ENCODE measurements at places on chromosomes 12 and 14.

DNA sequence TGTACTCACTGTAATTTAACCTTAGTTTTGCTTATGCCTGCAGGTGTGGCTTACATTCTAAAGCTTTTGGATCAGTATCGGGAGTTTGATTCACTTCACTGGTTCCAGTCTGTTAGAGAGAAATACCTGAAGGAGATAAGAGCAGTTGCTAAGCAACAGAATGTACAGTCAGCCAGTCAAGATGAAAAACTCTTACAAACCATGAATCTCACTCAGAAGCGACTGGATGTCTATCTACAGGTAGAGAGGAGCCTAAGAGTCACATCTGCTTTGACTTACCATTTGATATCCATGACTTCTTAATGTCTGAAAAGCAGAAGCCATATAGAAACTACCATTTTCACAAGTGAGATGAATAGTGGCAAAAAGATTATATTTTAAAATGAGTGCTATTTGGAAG lies 56.5 kb downstream of the WASHC4 start:
- peak; percentile 5 for DNase-seq

- no peak for DNase-seq
Measured at GRCh38 chr12:26188641-26189040, 6.7 kb upstream of the SSPN start.

DNA sequence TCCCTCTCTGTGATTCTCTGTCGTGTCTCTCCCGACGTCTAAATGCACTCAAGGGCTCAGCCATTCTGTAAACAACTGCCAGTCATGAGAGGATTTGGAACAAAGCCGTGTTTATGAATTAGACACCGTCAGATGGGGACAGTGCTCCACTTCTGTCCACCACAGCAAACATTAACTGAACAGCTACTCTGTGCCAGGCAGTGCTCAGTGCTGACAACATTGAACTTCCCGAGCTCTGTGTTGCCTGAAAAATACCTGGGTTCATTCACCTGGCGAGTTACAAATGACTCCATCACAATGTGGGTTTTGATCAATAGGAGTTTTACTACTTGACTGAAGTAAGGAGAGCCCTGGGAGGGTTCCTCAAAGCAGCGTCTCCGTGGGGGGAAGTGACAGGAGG lies 139.3 kb downstream of the GLT1D1 start:
- no peak for DNase-seq

- DNase-seq = no peak
Measured at GRCh38 chr12:131217024-131217586, 263.4 kb downstream of the ADGRD1 start.

- no peak for DNase-seq
Measured at GRCh38 chr12:3157581-3158323, 80.6 kb downstream of the TSPAN9 start.

GRCh38 chr14:49139593-49139992 lies 446.6 kb downstream of the RPS29 start:
- DNase-seq = no peak

GRCh38 chr14:103517721-103518421 lies 4.8 kb downstream of the CKB start:
- DNase-seq = no peak

DNA sequence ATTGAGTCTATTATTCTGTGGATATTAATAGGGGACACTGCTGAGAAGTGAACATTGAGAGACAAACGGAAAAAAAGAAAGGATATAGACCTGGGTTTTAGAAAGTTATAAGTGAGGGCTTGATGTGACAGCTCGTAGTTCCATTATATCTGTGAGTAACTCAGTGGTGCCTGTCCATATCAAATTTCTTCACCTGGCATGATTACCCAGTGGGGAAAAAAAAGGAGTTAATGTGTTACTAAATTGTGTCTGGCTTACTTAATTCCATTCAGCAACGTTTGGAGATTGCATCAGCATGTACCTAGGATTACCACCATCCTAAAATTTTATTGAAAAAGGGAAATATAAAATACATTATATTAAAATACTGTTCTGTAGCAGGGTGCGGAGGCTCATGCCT lies 1249.9 kb downstream of the SLC16A7 start:
- no peak for DNase-seq

- DNase-seq = no peak
Measured at GRCh38 chr14:88998027-88998426, 173.6 kb downstream of the TTC8 start.

DNA sequence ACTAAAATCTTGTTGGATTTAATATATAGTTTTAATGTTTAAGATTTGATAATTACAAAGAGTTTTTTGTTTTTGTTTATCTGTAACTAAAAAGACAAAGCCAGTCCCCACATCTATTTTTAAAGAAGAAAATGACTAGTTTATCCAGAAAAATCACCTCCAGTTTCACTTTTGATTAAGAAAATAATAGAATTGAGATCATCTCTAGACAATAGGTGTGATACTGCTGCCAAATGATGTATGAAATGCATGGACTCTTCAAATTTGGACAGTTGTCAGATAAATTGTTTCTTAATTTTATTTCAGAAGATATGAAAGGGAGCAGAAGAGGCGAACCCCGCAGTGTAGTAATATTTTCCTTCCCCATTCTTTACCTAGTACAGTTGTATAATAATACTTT lies 20.0 kb downstream of the PCNX4 start:
- no peak for DNase-seq

- DNase-seq = no peak
Measured at GRCh38 chr12:19138551-19138950, 9.0 kb downstream of the PLEKHA5 start.

GRCh38 chr12:24460099-24460498 lies 488.8 kb downstream of the BCAT1 start:
- no peak for DNase-seq

- no peak for DNase-seq
Measured at GRCh38 chr12:13390381-13390861, 193.9 kb downstream of the EMP1 start.

GRCh38 chr14:73231981-73232851 lies 5.1 kb upstream of the PAPLN start:
- DNase-seq = no peak

GRCh38 chr14:51575349-51576116 lies 76.2 kb upstream of the FRMD6 start:
- DNase-seq = no peak

GRCh38 chr14:21669284-21669683 lies 4.3 kb downstream of the OR4E1 start:
- no peak for DNase-seq

- DNase-seq = no peak
Measured at GRCh38 chr12:17810399-17810798, 279.6 kb downstream of the RERGL start.

DNA sequence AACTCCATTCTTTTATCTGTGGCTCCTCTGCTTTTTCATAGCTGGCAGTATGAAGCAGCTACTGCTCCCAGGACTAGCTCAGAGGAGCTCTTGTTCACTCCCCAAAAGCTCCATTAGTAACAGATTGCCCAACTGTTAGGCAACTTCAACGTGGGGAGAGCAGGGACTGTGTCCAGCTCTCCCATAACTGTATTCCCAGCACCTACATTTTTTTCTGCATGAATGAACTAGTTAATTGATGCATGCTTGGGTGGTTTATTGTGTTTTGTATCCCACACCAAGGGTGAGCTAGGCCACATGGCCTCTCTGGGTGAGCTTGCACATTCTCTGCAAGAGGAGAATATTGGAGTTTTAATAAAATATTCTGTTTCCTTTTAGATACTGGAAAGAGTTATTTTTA lies 15.2 kb downstream of the STON2 start:
- no peak for DNase-seq

GRCh38 chr12:122886851-122887818 lies 8.8 kb downstream of the VPS37B start:
- DNase-seq = no peak

DNA sequence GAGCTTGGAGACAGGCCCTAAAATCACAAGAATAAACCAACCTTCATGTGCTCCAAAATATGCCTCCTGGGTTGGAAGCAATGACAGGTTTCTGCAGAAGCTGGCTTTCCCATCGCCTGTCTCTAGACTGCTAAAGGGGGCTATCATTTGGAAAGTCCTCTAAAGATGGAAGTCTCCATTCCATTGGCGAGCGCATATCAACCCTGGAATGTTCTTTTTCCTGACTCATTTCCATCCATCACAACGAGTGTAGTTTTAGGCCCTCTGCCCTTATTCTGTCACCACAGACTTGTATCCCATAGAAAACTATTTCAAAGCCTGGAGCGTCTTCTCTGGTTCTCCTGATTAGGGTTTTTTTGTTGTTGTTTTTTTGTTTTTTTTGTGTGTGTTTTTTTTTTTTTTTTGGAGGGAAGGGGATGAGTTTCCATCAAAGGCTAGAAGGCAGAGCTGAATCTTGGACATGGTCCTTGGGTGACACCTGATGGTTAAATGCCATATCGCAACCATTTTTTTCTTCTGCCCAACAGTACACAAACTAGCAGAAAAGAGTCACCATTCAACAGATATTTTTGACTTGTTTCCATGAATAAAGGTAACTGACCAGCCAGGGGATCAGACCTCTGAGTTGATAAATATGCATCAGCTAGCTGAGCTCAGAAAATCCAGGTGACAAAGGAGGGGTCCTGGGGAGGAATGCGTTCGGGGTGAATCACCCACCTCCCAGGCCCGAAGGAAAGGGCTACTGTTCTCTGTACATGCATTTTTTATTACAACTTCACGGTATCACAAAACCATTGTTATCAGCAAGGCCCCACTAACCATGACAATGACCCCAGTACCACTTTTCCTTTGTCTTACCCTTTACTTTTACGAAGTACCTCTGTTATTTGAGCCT lies 40.5 kb downstream of the KCNA5 start:
- no peak for DNase-seq

GRCh38 chr12:56362130-56363059 lies at the start of gene APOF:
Gene APOF (minus strand): TSS chr12:56362857. CDS start chr12:56362745, 112 bp downstream.
- no peak for DNase-seq

GRCh38 chr14:90726656-90727055 lies 89.6 kb downstream of the TTC7B start:
- DNase-seq = peak; percentile 22

- DNase-seq = no peak
Measured at GRCh38 chr14:76820700-76821099, 5.5 kb upstream of the LRRC74A start.

DNA sequence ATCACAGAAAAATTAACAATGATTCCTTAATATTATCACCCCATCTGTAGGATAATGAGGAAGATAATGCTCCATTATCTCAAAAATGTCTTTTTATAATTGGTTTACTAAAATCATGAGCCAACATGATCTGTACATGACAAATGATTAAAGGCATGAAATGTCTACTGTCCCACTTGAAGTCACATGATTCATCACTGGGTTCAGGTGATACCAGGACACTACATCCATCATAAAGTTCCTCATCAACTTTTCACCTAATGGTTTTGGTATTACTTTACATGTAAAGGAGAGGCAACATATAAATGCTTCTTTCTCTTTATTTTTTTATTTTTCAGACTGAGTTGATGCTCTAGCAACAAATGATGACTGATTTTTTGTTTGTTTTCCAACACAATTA lies 313.3 kb downstream of the MED13L start:
- no peak for DNase-seq

- DNase-seq = no peak
Measured at GRCh38 chr12:25866586-25867378, 91.7 kb upstream of the RASSF8 start.

DNA sequence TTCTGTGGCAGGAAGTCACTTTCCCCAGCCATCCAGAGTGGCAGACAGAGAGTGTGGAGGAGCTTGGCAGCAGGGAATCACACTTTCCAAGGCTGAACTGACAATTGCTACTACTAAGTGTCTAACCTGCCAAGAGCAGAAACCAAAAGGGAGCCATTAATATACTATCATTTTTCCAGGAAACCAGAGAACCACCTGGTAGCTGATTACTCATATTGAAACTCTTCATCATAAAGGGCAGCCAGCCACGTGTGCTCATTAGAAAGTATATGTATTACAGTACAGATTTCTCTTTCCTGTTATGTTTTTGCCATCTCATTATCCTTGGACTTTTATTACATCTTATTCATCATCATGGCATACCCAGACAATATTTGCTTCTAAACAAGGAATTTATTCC lies 374.9 kb downstream of the GXYLT1 start:
- DNase-seq = no peak

- no peak for DNase-seq
Measured at GRCh38 chr14:100267990-100268389, 29.0 kb downstream of the YY1 start.

DNA sequence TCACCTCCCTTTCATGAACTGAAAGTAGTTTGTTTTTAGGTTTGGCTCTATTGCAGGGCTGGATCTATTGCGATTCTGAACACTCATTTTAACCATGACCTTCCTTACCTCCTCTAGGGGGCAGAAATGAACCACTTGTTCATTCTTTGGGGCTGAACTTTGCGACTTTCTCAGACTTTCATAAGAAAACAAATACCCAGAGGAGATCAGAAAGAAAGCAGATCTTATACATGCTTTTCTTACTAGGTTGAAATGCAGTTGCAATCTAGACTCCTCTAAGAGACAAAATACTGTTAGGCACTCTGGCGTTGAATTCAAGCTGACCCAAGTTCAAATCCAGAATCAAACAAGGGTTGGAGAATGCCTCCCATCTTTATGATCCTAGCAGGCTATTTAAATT lies 32.6 kb upstream of the PLEKHG3 start:
- DNase-seq = no peak

- DNase-seq = no peak
Measured at GRCh38 chr12:98744680-98745079, 99.6 kb downstream of the APAF1 start.

- DNase-seq = no peak
Measured at GRCh38 chr14:68794851-68795596, 2.2 kb upstream of the ZFP36L1 start.

DNA sequence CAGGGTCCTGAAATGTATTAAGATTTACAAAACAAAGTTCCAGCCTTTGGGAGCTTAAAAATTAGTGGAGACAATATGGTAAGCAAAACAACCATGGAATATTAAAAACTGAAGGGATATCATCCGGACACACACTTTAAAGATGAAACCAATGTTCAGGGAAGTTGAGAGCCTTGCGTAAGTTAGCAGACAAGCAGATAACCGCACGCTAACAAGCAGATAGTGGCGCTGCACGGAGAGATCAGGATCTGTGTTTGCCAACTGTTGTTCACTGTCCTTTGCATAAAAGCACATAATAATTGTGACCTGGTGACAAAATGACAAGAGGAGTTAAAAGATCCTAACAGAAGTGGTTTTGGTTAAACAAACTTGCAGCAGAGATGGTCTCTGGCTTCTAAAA lies 14.3 kb upstream of the TMEM229B start:
- DNase-seq = no peak

GRCh38 chr12:60266381-60266852 lies 670.6 kb downstream of the SLC16A7 start:
- DNase-seq = no peak
